ENCODE measurements at places on chromosomes 6 and 20.
A peak's percentile ranks its signal among the peaks of the same experiment; 100 is the strongest.

DNA sequence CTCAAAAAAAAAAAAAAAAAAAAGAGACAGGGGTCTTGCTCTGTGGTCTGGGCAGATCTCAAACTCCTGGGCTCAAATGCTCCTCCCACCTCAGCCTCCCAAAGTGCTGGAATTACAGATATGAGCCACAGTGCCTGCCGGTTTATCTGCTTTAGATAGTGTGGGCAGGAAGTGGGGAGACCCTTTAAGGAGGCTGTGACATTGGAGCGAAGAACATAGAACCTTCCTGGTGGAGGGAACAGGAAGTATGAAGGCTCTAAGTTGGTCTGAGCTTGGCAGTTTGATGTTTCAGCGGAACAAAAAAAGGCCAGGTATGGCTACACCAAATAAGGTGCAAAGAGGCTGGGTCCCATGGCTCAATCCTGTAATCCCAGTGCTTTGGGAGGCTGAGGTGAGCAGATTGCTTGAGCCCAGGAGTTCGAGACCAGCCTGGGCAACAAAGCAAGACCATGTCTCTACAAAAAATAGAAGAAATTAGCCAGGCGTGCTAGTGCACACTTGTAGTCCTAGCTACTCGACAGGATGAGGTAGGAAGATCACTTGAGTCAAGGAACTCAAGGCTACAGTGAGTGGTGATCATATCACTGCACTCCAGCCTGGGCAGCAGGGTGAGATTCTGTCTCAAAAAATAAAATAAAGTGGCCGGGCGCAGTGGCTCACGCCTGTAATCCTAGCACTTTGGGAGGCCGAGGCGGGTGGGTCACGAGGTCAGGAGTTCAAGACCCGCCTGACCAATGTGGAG is 8.7 kb upstream of the ZMYND8 start:
- no peak for DNase-seq

DNA sequence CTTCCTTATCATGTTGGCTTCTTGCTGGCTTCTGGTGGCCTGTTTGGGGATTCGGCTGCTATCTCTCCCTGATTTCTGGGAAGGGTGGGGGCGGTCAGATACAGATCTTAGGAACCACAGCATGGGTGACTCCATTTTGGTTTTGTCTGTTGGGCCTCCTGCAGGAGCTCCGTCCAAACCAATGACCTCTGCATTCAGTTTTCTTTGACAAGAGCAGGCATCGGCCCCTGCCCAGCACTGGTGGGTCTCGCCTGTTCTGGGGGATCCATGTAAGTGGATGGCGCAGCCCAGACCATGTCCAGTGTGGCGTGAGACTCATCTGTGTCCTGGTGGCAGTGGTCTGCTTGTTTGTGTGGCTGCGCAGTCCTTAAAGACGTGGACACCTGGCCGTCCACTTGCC is 8.6 kb upstream of the ARFGAP1 start:
- DNase-seq = no peak

GRCh38 chr6:38604700-38605099 is 35.0 kb downstream of the BTBD9 start:
- no peak for DNase-seq

DNA sequence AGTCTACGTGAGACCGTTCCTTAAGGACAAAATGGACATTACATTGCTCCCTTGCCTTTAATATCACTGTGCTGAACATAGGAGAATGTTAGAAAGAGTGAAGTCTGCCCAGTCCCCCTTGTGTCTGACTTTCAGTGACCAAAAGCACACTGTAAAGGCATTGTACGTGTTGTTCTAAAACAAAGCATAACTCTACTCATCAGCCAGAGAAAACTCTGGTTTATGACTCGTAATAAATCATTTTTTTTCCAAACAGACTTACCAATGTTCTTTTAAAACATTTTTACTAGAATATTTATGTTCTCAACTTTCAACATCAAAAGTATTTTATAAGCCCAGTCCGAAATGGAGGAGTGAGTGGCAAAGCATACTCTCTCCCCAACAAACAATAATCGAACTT is 262.5 kb downstream of the GJA1 start:
- no peak for DNase-seq

- no peak for DNase-seq
These were observed 116.5 kb downstream of the CCDC170 start for GRCh38 chr6:151610326-151610725.

- DNase-seq = no peak
These were observed 157.7 kb upstream of the AKAP12 start for GRCh38 chr6:151082079-151082478.

DNA sequence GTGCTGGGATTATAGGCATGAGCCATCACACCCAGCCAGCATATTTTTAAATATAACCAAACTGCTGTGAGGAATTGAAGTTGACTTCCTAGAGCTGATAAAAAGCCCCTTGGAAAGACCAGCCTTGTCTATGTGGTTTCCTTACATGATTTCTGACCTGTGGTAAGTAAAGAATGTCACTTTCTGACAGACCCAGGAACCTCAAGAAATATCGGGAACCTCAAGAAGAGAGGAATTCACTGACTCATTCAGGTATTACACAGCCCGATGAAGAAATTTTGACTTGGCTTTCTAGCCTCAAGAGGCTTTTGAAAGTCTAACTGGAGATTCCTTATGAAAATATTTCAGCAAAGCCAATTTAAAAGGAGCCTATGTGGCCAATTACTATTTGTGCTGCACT is 71.8 kb downstream of the FOXF2 start:
- no peak for DNase-seq

DNA sequence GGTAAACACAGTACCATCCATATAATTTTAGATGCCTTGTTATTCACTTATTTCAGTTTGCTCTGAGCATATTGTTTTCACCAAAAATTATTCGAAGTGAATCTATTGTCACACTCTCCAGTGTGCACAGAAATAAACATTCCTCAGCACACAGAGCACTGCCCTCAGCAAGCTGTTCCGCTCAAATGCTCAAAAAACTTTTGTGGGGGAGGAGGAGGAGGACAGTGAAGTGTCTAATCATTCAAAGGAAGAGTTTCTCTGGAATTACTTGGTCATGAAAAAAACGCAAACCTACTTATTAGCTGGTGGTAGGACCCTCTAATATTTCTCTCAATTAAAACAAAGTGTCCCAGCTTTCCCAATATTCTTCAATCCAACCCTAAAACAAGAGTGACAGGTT is 88.3 kb downstream of the DTNBP1 start:
- peak; percentile 47 for DNase-seq

- no peak for DNase-seq
These were observed 76.8 kb downstream of the PRDM1 start for GRCh38 chr6:106162921-106163320.

- no peak for DNase-seq
These were observed 169.6 kb downstream of the NFATC2 start for GRCh38 chr20:51372966-51373365.

GRCh38 chr6:57106990-57107389 is 17.0 kb downstream of the ZNF451 start:
- no peak for DNase-seq

DNA sequence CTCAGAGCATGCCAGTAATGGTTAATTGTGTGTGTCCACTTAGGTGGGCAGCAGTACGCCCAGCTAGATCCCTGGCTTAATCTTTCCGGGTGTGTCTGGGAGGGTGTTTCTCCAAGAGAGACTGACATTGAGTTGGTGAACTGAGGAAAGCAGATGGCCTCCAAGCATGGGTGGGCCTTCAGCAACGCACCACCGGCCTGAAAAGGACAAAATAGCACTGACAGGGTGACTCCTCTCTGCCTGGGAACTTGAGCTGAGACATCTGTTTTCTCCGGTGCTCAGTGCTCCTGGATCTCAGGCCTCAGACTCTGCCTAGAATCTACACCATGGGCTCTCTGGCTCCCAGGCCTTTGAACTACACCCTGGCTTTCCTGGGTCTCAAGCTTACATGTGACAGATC is 43.2 kb downstream of the C6orf118 start:
- no peak for DNase-seq

- DNase-seq = no peak
These were observed 606 bp downstream of the ID4 start for GRCh38 chr6:19837511-19838441.

DNA sequence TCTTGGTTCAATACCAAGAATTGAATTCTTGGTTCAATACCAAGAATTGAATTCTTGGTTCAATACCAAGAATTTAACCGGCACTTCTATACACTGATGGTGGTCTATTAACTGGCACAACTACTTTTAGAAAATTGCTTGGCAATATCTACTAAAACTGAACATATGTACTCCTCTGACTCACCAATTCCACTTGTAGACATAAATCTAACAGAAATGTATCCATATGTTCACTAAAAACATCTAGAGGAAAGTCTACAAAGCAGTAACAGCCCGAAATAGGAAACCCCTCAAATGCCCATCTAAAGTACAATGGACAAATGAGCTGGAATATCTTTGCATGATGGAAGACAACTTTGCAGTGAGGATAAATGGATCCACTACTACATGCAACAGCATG is 71.9 kb downstream of the KIF16B start:
- no peak for DNase-seq

DNA sequence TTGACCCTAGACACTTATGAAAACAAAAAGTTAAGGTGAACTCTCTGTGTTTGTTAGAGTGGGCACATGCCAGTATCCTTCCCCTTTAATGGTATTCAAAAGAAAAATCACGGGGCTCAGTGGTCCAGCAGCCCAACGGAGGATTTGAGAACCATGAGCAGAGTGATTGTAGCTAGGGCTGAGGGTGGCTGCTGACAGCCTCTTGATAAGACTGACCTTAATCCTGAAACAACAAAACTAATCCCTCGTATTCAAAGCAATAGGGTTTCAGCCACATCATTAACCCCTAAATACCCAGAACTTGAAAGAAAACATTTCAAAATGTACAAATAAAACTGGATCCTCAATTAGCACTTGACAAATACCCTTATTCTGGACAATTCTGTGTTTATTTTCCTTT is 95.1 kb downstream of the SNAP25 start:
- no peak for DNase-seq

GRCh38 chr6:147503587-147503986 is 4.9 kb upstream of the SAMD5 start:
- no peak for DNase-seq

- no peak for DNase-seq
These were observed 21.1 kb downstream of the LAMP5 start for GRCh38 chr20:9535449-9535848.

DNA sequence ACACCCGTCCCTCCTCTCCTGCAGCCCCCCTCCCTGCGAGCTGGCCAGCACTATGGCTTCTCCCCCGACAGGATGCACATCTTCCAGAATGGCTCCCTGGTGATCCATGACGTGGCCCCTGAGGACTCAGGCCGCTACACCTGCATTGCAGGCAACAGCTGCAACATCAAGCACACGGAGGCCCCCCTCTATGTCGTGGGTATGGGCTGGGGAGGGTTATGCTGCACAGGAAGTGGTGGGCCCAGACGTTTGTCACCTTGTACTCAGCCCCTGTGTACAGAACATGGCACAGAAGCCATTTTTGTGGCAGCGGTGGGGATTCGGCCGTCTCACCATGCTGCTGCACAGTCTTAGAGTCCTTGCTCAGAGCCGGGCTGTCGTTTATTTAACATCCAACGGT is 29.0 kb upstream of the SRF start:
- no peak for DNase-seq

DNA sequence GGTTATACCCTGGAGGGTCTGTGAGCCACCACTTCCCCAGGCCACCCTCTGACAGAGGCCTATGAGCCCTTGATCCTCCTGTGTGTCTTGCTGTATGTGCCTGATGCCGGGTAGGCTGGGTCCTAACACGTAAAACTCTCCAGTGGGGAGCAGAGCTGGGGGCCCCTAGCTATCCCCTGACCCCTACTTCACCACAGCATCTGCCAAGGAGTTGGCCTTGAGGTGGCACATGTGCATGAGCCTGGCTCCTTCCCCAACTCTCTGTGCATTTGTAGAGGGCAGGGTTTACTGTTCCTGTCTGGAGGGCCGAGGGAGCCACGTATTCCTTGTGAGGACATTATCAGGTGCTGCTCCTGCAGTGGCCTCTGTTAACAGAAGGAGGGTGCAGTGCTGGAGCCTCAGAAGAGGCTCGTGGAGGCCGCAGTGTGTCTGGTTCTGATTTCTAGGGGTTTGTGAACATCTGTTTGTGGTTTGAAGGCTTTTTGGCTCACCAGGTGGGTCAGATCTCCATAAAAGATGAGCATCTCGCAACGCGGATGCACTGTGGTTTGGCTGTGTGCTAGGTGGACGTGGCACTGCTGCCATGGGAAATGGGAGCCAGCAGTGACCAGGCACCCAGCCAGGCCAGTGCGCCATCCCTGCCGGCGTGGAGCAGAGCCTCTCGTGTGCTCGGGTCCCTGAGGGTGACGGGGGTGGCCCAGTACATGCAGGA is 152.1 kb downstream of the DTNBP1 start:
- DNase-seq = no peak

DNA sequence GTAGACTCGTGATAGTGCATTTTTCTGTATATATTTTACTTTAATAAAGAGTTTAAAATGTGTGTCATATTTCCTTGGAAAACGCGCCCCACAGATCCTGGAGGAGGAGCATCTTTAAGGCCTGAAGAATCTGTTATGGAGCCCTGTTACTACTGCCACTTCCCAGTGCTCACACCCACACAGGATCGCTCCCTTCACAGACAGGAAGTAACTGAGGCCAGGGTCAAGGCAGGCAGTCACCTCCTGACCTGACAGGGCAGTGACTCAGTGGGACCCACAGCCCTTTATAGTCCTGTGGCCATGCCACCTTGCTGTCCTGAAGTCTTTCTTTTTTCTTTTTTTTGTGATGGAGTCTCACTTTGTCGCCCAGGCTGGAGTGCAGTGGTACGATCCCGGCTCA is 9.0 kb downstream of the RRBP1 start:
- no peak for DNase-seq

- DNase-seq = no peak
These were observed 32.8 kb downstream of the LRP11 start for GRCh38 chr6:149831308-149831820.

DNA sequence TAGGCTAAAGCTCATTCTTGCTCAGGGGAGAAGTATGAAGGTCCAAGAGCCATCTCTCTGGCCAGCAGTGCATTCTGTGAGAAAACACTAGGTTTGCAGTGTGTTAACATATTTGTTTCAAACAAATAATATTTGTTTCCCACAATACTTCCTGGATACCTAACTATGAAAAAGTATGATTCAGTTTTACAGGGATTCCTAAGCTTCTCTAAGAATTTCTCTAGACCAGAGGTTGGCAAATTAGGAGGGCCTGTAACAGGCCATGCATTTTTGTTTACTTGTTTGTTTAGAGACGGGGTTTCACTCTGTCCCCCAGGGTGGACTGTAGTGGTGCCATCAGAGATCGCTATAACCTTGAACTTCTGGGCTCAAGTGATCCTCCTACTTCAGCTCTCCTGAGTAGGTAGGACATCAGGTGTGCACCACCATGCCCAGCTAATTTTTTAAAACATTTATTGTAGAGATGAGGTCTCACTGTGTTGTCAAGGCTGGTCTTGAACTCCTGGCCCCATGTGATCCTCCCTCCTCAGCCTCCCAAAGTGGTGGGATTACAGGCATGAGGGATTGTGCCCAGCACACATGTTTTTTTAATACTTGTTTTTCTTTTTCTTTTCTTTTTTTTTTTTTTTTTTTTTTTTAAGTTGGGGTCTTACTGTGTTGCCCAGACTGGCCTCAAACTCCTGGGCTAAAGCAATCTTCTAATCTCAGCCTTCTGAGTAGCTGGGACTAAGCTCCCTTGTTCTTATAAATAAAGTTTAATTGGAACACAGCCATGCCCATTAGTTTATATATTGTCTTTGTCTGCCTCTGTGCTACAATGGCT is 71.7 kb downstream of the ADGRG6 start:
- DNase-seq = no peak
